ENCODE measurements at places on chromosomes 4 and X.

- no peak for DNase-seq
These were observed 56.5 kb upstream of the PHKA2 start for GRCh38 chrX:19040373-19040772.

- no peak for DNase-seq
These were observed 1.1 kb downstream of the FBXL5 start for GRCh38 chr4:15653864-15654592.

- no peak for DNase-seq
These were observed 13.6 kb upstream of the PDGFRA start for GRCh38 chr4:54215379-54216077.

GRCh38 chr4:63906660-63907183 is 502.5 kb downstream of the TECRL start:
- no peak for DNase-seq

Measured in stimulated activated CD4-positive, alpha-beta T cell treated with anti-CD3 and anti-CD28 coated beads, TNF-alpha, amount 100 ng/mL, for 1 hour (primary cell).